ENCODE measurements at places on chromosomes 4 and X.

DNA sequence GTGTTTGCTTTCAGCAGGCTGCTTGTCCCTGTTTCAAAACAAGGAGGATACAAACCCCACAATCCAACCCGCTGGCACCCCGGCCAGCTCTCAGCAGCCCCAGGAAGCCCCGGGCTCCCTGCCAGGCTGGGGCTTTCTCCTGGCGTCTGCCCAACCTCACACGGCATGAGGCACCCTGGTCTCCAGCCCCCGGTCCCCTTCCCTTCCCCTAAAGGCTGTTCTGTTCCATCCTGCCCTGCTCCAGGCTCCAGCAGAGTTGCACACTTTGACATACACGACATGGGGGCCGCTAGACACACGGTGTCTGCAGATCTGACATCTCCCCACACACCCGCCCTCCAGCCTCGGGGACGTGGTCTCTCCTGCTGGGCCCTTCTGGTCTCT, 107.7 kb upstream of the ADRA2C start:
- no peak for DNase-seq

DNA sequence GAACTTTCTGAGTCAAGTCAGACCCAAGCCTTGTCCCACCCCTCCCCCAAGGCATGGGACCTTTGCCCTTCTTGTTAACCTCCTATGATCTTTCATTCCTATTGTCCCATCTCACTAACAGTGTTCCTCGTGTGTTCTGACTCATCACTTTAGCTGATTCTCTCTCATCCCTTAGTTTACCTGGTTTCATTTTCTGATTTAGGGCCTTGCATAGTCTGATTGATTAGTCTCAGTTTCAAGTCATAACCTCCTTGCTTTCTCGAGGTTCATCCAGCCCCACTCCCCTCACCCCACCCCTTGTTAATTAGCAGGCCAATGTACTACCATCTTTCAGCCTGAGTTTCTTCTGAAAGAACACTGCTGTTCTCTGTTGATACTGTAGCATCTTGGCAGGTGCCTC, 517.4 kb downstream of the RPA4 start:
- DNase-seq, result no peak

GRCh38 chr4:29013341-29013740, 1706.8 kb upstream of the PCDH7 start:
- DNase-seq, result no peak

- DNase-seq, result no peak
These were observed 841 bp upstream of the FRMPD3 start for GRCh38 chrX:107448625-107448997.

GRCh38 chrX:104113222-104113965, 1.1 kb downstream of the ZCCHC18 start:
- no peak for DNase-seq
